Lung microvascular endothelial cell (primary cell): ENCODE measurements at places on chromosomes 1 and 21. TPM values are rescaled to one million over a fixed set of nuclear protein-coding genes. Genes with fewer than 3 reads are reported as not detected.
A peak's percentile ranks its signal among the peaks of the same experiment; 100 is the strongest.

DNA sequence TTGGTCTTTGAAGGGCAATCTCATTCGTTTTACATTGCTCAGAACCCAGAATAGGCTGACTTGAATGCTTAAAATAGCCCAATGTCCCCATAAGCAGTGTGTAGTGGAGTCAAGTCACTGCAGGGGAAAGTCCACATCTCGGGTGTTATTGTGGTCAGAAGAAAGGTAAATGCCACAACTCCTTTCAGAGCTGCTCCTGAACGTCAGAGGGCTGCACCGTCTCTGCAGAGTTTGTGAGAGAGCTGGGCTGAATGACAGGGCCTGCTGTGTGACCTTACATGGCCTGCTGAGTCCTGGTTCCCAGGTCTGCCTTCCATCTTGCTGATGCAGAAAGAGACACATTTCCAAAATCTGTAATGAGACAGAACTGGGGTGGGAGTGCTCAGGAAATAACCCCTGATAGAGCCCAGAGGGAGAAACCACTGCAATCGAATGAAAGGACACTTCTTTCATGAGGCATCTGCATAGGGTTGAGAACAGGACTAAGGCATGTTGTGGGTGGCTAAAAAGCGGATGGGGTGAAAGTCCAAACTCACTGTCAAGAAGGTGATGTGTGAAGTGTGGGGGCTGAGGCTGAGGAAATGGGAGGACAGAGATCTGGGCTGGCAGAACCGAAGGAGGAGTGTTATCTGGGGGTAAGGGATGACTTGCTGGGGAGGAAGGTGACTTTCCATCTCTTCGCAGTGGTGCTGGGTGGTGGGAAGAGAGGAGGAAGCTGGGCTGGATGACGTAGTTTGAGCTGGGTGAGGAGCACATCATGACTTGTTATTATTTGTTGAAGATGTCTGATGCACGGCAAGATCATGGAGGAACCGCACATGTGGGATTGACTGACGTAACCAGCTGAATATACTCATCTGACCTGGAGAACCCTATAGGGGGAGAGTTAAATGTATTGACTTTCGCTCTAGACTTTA is 33.7 kb downstream of the XCL2 start:
- no peak for DNase-seq

DNA sequence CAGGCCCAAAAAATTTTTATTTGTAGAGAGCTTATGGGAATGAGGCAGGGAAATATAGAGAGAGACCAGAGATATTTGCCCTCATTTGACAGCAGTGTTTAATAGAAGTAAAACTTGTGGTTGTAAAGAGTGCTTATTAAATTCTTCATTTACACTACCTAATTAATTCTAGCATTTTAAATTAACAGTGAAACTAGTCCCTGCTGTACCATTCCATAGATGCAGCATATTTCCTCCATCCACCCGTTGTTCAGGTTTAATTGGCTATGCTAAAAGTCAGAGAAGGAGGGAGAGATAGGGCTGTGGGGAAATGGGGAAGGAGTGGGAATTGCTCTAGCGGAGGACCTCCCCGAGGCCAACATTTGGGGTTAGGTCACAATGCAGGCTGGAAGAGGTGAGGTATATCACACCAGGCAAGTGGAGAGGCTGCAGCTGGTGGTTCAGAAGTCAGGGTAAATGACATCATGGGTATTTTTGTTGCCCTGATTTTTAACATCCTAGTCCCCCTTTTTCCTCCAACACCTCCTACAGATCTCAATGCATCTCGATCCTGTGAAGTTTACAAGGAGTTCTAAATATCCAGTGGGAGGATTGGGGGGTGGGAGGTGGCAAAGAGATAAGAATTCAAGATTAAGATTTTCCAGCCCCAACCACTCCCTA is 38.6 kb downstream of the ELAVL4 start:
- DNase-seq: no peak

GRCh38 chr1:230823426-230823825 is 44.9 kb downstream of the C1orf198 start:
- peak; percentile 46 for DNase-seq

DNA sequence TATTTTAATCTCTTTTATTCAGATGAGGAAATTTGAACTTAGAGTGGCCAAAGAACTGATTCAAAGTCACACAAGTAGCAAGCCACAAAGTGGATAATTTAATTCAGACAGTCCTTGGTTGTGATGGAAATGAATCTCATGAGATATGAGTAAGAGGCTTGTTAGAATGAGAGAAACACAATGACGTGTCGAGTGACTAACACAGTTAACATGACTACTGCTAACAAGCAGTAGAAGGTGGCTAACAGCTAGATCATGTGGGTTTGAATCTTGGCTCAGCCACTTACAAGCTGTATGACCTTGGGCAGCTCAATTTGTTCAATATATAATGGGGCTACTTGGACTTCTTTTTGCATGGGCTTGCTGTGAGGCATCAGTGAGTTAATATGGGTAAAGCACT is 104.5 kb upstream of the LMO4 start:
- DNase-seq: peak; percentile 93

Gene EPHB2
- total RNA-seq: 18.7 and 20.9 TPM in 2 replicates

- DNase-seq: peak; percentile 13
Observed at GRCh38 chr1:91099746-91100621, 78.1 kb upstream of the ZNF644 start.

Gene HEATR1
- total RNA-seq: 15.9 and 19.8 TPM in 2 replicates

DNA sequence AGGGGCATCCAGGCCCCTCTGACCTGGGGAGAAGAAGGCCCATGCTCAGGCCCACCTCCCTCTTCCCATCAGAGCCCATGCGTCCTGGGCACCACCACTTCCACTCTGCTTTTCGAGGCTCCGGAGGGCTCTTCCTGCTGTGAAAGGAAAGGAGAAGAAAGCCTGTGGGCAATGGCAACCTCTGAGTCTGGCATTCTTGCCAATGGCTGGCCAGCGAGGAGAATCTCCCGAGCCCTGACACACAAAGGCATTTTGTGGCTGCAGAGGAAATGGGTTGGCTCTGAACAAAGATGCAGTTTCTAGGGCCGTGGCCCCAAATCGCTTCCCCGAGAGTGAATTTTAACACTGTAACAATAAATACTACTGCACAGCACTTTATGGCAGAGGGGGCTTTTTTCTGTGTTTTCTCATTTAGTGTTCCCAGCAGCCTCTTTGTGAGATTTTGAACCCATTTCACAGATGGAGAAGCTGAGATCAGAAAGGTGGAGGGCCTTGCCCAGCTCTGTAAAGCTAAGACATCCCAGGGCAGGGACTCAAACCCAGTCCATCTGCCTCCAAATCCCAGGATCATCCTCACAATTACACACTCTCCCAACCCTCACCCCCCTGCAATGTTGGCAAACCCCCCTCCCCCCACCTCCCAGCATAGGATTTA is 35.7 kb upstream of the TMEM51 start:
- DNase-seq: no peak

- DNase-seq: no peak
Observed at GRCh38 chr1:185585770-185586169, 148.4 kb upstream of the HMCN1 start.

Gene LRRC39
- total RNA-seq: under 0.01 and 0.20 TPM in 2 replicates

Gene LPAR3
- under 0.01 TPM in 1 of 2 replicates, not detected in the other for total RNA-seq

DNA sequence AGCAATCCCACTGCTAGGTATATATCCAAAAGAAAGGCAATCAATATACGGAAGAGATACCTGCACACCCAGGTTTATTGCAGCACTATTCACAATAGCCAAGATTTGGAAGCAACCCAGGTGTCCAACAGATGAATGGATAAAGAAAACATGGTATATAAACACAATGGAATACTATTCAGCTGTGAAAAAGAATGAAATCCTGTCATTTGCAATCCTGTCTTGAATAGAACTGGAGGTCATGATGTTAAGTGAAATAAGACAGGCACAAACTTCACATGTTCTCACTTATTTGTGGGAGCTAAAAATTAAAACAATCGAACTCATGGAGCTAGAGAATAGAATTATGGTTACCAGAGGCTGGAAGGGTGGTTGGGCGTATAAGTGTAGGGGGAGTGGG is 101.0 kb downstream of the OSBPL9 start:
- no peak for DNase-seq

DNA sequence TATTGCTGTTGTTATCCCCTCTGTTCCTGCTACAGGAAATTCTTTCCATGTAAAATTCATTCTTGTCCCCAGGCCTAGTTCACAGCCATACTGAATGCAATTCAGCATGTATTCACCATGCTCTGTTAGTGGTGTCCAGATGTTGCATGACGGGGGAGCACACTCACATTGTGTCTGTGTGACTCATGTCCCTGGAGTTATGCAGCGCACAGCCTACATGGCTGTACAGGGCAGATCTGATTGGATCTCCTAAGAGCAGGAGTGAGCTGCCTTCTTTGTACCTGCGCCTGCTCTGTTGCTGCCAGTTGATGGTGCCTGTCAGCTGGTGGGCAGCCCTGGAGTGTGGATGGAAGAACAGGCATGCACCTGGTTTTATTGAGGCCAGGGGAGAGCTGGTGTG is 17.6 kb downstream of the HTR6 start:
- DNase-seq: peak; percentile 54

Gene LRRC3
- 0.65 and 0.99 TPM in 2 replicates for total RNA-seq

Gene LIN9
- total RNA-seq: 3.0 and 3.7 TPM in 2 replicates

DNA sequence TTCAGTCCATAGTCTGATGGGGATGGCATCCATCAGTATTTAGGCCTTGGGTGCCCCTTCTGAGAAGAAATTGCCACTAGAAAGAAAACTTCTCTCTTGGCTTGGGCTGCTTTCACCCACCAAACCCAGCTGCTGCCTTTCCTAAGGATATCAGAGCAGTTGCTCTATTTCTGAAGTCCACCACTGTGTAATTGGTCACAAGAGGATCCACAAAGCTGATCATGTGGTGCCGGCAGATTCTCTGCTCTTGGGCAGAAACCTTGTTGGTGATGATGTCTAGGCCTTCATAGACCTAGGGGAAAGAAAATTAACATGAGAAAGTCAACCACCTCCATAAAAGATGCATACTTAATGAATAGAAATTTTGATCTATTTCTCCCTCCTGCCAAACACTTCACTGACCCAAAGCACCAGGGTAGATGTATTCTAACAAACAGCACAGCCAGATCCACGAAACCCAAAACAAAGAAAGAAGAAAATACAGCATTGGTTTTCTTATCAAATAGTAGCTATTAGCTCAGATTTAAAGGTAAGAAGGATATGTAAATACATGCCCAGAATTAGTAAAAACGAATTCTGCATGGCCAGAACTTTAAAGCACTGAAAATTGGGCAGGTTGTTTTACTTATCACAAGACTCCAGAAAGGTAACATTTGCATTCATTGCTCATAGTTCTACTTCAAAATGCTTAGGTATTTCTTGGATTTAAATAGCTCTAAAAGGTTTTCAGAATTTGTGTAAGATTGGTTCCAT is 26.0 kb downstream of the TRIT1 start:
- no peak for DNase-seq

Gene DNMT3L
- not detected in 2 replicates for total RNA-seq

GRCh38 chr1:192977089-192977706 is 82.0 kb downstream of the UCHL5 start:
- DNase-seq: no peak

DNA sequence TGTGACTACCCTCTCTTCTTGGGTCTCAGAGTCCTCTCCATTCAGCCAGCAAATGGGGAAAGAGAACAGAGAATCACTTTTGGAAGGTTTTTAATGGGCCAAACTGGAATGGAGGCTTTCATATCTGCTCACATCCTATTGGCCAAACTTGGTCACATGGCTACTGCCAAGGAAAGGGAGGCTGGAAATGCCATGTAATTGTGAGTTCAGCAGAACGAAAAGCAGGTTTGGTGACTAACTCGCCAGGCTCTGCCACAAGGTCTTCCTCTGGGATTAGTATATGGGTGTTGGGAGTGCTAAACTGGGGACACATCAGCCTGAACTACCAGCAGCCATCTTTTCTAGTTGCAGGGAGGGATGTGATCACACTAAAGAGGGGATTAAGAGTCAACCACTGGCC is 19.2 kb downstream of the RD3 start:
- DNase-seq: no peak

DNA sequence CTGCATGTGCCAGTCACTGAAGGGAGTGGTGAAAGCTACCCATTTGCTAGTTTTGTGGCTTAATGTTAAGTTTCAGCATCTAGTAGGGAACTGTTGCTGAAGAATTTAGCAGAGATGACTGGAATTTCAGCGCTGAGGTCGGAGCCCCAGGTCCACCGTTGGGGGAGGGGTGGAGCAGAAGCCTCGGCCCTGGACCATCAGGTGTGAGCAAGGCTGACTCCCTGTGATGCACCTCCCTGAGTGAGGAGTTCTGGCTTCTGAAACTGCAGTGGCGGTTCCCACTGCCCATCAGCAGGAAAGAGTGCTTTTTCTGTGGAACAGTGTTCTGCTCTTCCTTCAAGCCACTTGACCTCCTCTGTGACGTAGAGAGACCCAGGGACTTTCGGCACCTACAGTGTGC is 1.3 kb downstream of the NOS1AP start:
- DNase-seq: no peak

Gene UBXN10
- total RNA-seq: under 0.01 TPM in 1 of 2 replicates, not detected in the other

- DNase-seq: no peak
Observed at GRCh38 chr1:2350911-2351655, 40.3 kb downstream of the MORN1 start.

Gene SFN
- total RNA-seq: 0.22 TPM in 1 of 2 replicates, not detected in the other

Gene NHLH1
- total RNA-seq: not detected in 2 replicates

Gene TNFSF4
- 1.4 and 7.0 TPM in 2 replicates for total RNA-seq

Gene RGS1
- not detected in 2 replicates for total RNA-seq

- DNase-seq: no peak
Observed at GRCh38 chr21:42799948-42800347, 79.4 kb downstream of the WDR4 start.

- DNase-seq: no peak
Observed at GRCh38 chr1:66214901-66215300, 319.1 kb upstream of the SGIP1 start.

DNA sequence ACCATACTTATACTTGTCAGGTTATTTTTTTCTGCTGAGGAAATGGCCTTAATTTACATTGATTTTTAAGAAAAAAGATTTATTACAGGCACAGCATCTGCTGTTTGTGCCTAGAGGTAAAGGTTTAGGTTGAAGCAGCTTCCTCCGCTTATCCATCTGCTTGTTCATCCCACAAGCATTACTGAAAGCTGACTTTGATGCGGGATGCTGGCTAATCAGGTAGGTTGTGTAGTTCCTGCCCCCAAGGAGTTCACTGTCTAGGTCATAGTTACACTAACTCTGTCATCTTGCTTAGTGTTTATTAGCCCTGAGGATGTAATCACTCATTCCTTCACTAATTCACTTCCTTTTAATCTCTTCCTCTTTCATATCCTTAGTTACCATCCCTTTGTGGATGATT is 377.7 kb upstream of the KAZN start:
- no peak for DNase-seq

- DNase-seq: peak; percentile 91
Observed at GRCh38 chr1:37945743-37946702, 830 bp downstream of the INPP5B start.

GRCh38 chr21:28608646-28609045 is 384.0 kb downstream of the LTN1 start:
- no peak for DNase-seq

Gene OR6F1
- total RNA-seq: not detected in 2 replicates

Gene NID1
- total RNA-seq: 131 and 178 TPM in 2 replicates

- no peak for DNase-seq
Observed at GRCh38 chr1:3479511-3480368, 25.3 kb downstream of the ARHGEF16 start.

DNA sequence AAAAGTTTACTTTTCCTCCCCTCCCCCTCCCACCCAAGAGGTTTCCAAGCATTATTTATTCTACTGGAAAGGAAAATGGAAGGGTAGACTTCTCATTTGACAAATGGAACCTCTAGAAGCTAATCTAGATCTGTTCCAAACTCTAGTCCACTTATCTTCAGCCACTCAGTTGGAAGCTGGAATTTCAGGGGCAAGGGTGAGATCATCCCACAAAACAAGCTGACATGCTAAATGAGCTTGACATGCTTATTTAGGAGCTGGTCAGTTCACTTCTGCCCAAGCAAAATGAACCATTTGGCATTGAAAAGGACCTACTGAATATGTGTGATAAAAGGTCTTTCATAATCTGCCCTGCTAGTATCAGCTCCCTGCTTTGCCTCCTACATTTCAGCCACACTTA is 5.0 kb downstream of the LRRC41 start:
- no peak for DNase-seq

Gene GUCA2A
- not detected in 2 replicates for total RNA-seq
